ENCODE measurements at places on chromosomes 7 and 10.

DNA sequence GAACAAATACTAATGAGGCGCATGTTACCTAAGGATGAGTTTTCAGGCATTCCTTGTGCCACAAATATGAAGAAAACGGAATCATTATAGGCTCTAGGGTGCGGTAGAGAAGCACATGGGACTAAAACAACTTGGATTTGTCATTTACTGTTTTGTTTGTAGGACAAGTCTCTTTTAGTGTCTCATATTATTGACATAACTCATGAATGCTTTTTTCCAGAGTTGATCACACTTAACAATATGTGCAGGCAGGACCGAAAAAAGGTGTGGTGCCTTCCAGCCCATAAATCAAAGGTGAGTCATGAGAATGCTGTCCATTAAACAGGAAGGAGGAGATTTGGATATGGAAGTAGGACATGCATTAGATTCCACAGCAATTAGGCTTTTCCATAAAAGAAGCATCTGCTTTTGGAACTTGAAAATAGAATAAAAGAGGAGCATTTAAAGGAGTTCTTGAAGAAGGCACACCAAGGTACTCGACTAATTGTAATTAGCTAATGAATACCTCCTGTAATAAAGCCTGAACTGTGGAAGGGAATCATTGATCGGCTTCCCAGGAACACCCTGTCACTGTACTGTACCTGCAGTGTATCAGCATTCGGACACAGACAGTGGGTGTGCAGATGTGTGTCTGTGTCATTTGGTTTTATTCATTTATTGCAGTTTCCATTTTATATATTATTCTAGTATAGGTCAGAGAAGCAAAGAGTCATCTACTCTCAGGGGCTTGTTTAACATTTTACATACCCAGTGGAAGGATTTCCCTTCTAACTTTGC is 119.7 kb upstream of the KLF14 start:
- peak; percentile 92 for DNase-seq

DNA sequence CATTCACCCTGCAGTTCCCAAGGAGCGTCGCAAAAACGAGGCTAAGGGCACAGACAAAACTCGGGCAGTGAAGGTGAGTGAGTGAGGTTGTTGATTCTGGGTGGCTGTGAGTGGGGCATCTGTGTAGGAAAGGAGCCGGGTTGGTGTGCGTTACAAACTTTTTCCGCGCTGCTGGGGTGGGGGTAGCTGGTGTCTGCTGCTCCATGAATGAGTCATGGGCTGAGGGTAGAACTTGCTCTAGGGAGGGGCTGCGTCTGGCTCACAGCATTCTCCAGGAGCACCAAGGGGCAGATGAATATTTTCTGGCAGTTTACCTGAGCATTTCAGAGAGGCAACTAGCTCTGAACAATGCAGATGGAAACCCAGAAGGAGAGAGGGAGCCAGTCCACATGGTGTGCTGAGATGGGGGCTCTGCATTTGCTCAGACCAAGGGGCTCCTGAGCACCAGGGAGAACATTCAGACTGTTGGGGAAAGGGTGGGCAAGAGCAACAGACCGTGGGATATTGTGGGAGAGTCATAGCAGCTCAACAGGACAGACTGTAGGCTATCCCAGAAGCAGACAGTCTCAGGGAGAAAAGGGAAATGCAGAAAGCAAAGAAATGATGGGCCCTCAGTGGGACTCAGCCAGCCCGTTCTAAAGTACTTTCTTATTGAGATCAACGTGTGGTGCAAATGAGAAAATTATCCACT is 18.8 kb downstream of the NOBOX start:
- DNase-seq = no peak

DNA sequence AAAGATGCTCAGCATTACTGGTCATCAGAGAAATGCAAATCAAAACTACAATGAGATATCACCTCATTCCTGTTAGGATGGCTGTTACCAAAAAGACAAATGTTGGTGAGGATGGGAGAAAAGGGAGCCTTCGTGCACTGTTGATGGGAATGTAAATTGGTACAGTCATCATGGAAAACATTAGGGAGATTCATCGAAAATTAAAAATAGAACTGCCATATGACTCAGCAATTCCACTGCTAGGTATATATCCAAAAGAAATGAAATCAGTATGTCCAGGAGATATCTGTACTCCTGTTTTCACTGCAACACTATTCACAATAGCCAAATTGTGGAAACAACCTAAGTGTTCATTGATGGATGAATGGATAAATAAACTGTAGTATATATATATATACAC is 228.1 kb downstream of the ACTR3B start:
- DNase-seq = no peak

DNA sequence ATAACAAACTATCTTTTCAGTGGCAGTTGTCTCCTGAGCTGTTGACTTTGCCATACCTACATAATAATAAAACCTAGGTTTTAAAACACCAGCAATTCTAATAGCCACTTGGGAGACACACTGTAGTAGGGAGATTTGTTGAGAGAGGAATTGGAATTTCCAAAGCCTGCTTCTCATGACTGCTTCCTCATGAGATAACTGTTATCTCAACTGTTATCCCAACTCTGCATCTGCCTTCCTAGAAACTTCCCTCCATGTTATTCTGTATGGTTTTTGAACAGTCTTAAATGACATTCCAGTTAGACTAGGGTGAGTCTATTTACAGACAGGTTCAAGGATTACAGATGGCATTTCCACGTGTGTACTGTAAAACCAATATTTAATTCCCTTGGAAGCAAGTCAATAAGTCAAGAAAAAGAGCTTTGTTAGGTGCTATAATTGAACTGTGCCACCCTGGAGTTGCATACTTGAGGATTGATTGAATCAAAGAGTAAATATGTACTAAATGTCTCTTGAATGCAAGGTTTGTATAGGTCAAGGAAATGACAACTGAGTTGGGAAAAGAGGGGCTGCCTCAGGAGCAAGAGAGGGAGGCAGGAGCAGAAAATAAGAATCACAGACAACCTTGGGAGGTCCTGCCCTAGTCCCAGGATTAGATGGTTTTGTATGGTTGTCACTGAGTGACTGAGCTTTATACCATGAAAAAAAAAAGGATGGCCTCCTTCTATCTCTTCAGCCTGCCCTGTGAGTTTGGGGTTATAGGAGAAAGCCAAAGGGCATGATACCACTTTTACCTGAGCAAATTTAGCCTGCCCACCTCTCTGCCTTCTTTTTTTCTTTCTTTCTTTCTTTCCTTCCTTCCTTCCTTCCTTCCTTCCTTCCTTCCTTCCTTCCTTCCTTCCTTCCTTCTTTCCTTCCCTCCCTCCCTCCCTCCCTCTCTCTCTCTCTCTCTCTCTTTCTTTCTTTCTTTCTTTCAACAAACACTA is 9.9 kb upstream of the TM9SF3 start:
- no peak for DNase-seq

DNA sequence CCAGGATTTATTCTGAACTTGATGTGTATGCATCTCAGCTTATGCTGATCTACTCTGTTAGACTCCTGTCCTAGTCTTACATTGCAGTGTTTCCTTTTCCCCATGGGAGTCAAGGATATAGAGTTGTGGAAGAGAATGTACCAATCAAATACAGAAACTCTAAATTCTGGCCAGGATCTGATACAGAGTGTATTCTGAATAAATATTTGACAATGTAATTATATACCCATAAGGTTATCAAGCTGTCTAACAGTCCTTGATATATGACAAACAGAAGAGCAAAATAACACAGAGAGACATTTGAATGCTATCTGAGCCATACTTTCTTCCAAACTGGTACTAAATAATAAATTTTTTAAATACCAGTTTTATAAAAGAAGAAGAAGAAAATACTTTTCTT is 116.8 kb downstream of the ETV1 start:
- no peak for DNase-seq

- DNase-seq = no peak
Observed at GRCh38 chr10:69648461-69648860, 18.4 kb downstream of the FAM241B start.

- DNase-seq = peak; percentile 11
Observed at GRCh38 chr7:137342828-137343261, 688 bp downstream of the PTN start.

DNA sequence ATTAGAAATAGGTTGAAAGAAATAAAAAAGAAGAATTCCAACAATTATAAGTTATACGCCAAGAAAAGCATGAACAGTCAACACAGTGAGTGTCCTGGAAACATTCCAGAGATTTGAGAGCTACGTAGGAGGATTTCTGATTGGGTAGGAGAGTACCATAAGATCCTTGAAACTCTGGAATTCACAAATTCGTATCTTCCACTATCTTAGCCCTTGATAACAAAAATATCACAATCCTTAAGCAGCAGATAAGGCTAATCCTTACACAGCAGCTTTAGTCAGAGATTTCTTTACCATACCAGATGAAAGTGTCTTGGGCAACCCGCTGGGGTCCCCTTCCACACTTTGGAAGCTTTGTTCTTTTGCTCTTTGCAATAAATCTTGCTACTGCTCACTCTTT is 8.2 kb downstream of the TPK1 start:
- peak; percentile 45 for DNase-seq

DNA sequence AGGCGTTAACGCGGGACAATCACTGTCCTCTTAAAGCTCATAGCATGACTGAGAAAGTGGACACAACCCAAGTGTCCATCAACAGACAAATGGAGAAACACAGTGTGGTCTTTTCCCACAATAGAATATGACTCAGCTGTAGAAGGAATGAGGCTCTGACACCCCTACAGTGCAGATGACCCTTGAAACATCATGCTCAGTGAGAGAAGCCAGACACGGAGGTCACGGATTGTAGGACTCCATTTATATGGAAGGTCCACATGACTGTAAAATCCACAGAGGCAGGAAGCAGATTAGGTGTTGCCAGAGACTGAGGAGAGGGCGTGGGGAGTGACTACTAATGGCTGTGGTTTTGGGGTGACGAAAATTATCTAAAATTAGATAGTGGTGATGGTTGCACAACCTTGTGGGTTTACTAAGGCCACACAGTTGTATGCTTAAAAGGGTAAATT is 6.1 kb upstream of the NCAPG2 start:
- DNase-seq = peak; percentile 48

DNA sequence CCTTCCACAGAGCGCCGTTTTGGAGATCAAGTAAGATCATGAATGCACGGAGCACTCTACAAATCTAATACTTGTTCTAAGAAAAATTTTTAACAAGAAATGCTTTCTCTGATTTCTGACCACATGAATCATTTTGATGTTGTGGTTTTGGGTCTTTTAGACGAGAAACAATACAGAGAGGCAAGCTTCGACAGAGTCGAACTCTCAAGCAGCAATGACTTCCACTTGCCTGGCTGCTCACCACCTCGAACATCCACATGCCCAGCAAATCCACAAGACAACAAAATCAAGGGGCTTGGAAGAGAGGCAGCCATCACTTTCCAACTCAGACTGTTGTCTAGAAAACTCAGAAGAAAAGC is 69.4 kb upstream of the GSDME start:
- DNase-seq = peak; percentile 35

DNA sequence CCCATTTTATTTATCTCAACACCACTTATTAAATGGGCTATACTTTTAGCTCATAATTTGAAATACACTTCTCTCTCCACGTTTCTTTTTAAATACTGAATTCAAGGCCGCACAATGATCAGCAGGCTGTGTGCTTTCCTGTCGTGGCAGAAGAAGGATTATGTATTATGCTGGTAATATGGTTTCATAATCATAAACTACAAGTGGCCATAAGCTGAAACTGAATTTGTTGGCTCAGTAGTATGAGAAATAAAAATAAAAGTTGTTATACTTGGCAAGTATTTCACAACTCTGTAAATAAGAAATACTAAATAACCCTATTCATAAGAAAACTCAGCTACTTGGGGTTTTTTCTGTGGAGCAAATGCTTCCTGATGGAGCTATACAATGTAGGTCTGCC is 313.6 kb downstream of the DOCK4 start:
- no peak for DNase-seq

- no peak for DNase-seq
Observed at GRCh38 chr7:38817526-38817925, 91.5 kb downstream of the VPS41 start.

GRCh38 chr10:34305189-34305588 is 509.9 kb downstream of the PARD3 start:
- DNase-seq = no peak

GRCh38 chr7:19919261-19920095 is 146.1 kb upstream of the TMEM196 start:
- peak; percentile 38 for DNase-seq

DNA sequence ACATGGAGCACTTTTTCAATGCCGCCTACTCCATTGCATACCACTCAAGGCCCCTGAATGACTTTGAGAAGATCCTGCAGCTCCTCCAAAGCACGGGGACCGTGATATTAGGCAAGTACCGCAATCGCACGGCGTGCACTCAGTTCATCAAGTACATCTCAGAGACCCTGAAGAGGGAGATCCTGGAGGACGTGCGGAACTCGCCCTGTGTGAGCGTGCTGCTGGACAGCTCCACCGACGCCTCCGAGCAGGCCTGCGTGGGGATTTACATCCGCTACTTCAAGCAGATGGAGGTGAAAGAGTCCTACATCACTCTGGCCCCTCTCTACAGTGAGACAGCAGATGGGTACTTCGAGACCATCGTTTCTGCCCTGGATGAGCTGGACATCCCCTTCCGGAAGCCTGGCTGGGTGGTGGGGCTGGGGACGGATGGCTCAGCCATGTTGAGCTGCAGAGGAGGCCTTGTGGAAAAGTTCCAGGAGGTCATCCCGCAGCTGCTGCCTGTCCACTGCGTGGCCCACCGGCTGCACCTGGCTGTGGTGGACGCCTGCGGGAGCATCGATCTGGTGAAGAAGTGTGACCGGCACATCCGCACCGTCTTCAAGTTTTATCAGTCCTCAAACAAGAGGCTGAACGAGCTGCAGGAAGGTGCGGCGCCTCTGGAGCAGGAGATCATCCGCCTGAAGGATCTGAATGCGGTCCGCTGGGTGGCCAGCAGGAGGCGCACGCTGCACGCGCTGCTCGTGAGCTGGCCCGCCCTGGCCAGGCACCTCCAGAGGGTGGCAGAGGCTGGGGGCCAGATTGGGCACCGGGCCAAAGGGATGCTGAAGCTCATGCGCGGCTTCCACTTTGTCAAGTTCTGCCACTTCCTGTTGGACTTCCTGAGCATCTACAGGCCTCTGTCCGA is 12.7 kb upstream of the ATP6V0E2 start:
- no peak for DNase-seq

DNA sequence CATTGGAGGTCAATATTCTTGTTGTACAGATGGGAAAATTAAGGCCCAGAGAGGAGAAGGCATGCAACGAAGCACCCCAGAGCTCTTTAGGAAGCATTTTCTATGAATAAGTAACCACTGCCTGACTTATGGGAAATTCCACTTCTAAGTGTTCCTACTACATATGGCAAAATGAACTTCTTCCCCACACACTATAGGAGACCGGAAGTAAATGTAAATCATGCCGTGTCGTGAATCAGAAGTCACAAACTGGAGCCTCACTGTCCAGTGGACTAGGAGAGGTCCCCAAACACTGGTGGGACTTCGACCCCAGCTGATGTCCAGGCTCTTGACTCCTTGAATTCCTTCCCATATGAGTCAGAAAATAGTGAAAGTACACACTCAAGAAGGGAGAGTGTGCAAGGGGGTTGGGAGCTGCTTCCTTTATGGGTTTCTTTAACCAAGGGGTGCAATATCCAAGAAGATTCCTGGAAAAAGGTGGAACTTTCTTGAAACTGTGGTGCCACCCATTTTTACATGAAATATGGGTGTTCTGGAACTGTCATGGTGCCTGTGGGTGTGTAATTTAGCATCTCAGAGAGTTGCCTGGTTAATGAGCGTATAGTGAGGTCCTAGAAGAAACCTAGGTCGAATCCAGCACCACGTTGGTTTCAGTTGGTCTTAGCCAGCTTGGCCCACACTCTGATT is 6.7 kb downstream of the RASSF4 start:
- peak; percentile 37 for DNase-seq

- no peak for DNase-seq
Observed at GRCh38 chr10:99555371-99555770, 22.6 kb downstream of the NKX2-3 start.
